ENCODE measurements at places on chromosomes 4 and X.

- no peak for DNase-seq
These were observed 138.4 kb downstream of the CPE start for GRCh38 chr4:165517216-165517615.

- no peak for DNase-seq
These were observed 29.6 kb upstream of the SPON2 start for GRCh38 chr4:1201851-1202525.

DNA sequence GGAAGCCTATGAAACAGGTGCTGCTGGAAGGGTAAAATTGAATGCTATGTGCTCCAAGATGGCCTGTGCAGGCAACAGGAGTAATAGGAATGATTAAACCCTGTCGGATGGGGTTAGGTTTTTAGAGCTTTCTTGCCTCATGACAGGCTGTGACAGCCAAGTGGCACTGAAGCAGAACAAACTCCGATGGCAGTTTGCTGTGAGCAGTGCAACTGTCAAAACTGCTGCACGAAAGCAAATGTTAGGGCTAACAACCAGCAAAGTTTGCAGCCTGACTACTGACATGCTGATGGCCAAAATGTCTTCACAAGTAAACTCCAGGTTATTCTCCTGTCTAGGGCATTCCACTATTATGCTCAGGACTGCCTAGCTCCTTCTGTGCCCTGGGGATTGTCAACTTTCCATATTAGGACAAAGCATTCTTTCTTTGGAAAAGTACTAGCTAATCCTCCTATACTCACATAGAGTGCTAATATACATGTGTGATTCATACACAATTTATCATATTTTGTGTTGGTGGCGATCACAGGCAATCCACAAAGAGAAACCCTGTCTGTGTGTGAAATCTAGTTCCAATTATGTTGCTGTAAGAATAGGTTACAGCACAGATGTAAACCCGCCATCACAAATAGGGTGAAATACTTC lies 486.6 kb upstream of the TENM3 start:
- DNase-seq, result no peak

GRCh38 chr4:99655308-99656081 lies 2.1 kb downstream of the C4orf54 start:
- no peak for DNase-seq

- no peak for DNase-seq
These were observed 13.0 kb downstream of the RGS12 start for GRCh38 chr4:3305610-3306371.

- DNase-seq, result no peak
These were observed 83.5 kb upstream of the PPARGC1A start for GRCh38 chr4:23973308-23973855.

- no peak for DNase-seq
These were observed 280.3 kb downstream of the ARAP2 start for GRCh38 chr4:35963974-35964515.

GRCh38 chr4:169098969-169099690 lies 89.1 kb upstream of the CBR4 start:
- no peak for DNase-seq

DNA sequence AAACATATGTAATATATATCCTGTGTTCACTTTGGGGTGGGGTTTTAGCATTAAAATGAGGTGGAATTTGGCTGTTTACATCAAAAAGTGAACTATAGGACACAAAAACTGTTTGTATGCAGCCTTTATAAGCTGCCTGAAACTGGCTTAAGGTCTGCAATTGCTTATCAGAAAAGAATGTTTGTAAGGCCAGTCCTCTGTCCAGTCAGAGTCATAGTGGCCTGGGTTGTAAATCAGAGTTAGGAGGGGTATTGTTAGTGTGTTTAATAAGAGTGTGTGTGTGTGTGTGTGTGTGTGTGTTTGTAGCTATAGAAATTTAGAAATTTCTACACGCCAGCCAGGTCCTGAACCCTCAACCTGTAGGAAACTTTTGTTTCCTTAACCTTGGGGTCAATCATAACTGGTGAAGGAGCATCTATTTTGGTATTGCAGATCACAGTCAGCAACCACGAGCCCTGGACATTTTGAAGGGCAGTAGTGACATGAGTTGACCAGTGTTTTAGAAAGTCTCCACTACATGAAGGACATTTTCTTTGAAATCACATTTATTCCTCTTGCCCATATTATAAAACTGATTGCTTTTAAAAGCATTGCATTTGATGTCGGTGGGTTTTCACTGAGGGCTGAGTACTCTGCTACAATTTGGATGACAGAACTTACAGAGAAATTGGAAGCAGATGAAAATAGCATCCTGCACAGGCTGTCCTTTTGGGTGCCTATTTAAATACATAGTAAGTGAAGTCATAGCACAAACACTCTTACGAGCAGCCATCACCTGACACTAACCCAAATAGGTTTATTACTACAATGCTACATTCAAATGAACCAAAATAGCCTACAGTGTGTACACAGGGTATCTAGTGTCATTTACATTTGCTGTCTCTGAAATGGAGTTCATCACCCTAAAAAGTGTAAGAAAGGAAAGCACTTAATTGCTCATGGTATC lies 11.2 kb upstream of the TMEM154 start:
- no peak for DNase-seq

DNA sequence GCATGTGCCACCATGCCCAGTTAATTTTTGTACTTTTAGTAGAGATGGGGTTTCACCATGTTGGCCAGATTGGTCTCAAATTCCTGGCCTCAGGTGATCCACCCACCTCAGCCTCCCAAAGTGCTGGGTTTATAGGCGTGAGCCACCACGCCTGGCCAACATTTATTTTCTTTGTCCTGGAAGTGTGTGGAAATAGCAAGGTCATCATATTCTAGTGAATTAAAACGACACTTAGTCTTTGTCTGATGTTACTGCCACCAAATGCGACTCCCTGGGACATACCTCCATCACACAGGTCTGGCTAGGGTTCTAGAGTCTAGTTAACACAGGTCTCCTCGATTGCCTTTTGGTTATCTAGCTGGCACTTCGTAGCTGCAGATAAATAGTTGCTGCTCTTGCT lies 203.1 kb downstream of the AASDH start:
- no peak for DNase-seq

DNA sequence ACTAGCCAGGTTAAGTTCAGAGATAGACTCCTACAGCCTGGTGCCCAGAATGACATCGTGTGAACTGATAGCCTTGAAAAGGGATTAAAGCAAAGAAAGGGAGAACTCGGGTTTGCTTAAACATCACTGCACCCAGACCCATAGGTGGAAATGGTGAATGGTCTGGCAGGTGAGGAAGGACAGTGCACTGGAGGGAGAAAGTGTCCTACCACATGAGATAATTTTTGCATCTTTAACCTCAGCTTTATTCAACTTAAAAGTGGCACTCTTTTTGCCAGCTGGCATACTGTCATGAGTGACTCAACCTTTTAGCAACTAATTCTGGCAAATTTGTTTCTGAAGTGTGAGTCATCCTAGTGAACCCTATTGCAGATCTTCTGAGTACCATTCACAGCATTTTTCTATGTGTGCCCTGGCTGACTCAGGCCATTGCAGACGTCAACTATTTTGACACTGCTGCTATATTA lies 53.0 kb upstream of the DAPP1 start:
- DNase-seq, result no peak

GRCh38 chrX:100895365-100896075 lies 21.4 kb upstream of the NOX1 start:
- peak; percentile 39 for DNase-seq

DNA sequence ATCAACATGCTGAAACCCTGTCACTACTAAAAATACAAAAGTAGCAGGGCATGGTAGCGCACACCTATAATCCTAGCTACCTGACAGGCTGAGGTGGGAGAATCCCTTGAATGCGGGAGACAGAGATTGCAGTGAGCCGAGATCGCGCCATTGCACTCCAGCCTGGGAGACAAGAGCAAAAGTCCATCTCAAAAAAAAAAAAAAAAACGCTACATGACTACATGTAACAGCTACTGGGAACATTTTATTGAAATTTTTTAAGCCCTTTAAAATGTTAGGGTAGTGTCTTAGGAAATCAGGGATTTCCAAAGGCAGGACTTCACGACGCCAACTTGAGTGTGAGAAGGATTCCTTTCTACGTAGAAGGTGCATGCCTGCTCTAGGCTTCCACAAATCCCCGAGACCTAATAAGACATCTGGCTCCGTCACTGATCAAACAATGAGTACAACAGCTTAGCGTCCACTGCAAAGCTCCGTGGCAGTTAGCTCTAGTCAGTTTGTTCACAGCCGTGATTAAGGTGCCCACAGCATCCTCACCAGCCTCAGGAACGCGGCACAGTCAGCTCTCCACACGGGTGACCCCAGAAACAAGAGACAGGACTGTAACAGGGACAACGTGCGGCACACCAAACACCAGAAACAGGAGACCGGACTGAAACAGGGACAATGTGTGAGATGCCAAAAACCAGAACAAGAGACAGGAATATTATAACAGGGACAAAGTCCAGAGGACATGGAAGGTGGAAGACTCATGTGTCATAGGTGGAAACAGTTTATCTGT lies 33.7 kb downstream of the DHRSX start:
- no peak for DNase-seq

- DNase-seq, result no peak
These were observed 93.0 kb downstream of the PHKA2 start for GRCh38 chrX:18890724-18891547.

- DNase-seq, result no peak
These were observed 15.1 kb upstream of the REPS2 start for GRCh38 chrX:16931371-16931770.

DNA sequence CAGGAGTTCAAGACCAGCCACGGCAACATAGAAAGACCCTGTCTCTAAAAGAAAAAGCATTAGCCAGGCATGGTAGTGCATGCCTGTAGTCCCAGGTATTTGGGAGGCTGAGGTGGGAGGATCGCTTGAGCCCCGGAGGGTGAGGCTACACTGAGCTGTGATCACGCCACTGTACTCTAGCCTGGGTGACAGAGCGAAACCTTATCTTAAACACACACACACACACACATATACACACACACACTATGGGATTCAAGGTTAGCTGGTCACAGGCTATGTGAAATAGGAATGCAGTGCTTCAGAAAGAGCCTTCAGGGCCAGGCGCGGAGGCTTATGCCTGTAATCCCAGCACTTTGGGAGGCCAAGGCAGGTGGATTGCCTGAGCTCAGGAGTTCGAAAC lies 23.5 kb downstream of the NLGN3 start:
- no peak for DNase-seq

DNA sequence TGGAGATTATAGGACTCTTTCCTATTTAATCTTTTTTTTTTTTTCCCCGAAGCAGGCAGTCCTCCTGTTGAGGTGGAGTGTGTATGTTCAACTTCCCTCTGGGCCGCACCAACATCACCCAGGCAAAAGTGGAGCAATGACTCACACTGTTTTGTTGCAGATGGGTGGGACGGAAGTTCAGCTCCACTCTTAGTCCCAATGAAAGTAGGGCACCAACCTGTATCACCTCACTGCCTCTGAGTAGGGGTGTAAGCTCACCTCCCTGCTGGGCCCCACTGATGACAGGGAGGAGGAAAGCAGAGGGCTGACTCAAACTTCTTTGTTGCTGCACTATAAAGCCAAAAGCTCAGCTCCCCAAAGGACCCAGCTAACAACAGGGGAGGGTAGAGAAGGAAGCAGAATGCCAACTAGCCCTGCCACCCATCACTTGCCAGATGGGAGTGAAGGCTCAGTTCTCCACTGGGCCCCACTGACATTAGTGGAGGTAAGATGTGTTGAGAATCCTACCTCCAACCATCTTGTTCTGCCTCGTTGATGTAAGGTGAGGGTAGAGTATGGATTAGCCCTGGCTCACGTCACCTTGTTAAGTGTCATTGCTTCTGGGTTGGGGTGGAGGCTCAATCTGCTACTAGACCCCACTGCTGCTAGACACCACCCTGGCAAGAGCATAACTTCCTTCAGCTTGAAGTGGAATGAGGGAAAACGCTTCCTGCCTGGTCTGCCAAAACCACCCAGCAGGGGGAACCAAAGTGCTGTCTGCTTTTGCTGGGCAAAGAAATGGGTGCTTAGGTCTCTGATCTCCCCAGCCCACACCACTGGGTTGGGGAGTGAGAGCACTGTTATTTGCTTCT lies 14.1 kb downstream of the RPS6KA3 start:
- peak; percentile 64 for DNase-seq

DNA sequence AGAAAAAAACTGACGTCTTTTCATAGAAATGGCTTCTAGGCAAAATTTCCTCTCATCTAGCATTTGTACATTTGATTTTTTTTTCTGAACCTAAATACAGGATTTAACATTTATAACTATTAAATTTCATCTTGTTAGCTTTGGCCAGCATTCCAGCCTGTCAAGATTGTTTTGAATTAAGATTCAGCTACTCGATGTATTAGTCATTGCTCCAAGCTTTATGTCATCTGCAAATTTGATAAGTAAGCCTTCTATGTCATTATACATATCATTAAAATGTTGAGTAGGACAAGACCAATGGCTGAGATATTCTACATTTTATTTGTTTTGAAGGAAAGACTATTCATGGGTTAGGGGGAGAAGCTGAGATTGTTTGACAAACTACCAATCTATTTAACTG lies 46.7 kb downstream of the DDX53 start:
- no peak for DNase-seq

- DNase-seq, result no peak
These were observed 58.6 kb downstream of the FUNDC1 start for GRCh38 chrX:44483965-44484606.

DNA sequence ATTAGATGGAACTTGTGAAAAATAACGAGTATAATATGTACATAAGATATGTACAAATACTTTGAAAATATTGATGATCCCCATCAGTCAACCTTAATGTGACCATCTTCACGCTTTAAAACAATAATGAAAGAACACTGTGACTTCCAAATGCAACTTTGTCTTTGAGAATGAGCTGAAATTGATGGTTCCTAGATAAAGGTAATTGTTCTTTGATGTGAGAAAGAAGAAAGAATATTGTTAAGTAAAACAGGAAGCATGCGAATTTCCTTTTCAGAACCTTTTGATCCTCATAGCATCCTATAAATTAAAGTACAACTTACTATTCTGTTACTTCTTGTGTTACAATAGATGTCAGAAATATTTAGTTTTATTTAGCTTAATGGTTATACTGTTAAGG lies 22.2 kb downstream of the IL2 start:
- no peak for DNase-seq

DNA sequence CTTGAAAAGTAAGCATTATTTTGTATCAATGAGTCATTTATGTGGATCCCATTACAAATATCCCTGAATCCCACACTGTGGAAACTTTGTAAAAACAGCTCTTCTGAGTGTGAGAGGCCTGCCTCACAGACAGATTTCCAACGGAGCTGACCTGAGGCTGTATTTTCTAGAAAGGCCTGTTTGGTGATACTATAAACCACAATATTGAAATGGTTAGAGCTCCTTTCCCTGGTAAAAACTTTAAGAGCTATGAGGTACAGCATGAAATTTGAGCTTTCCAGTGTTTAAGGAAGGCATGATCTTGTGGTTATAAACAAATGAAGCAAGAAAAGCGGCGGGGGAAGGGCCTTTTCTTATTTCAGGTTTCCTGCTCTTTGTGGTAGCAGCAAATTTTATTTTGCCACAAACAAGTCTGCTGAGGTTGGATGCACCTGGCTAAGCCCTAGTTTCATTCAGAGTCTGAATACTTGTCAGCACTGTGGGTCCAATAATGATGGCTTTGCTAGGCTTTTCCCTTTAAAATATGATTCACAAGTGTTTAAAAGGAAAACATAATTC lies 86.8 kb upstream of the ETNPPL start:
- DNase-seq, result peak; percentile 59

- DNase-seq, result no peak
These were observed 159.4 kb upstream of the TENM3 start for GRCh38 chr4:182083671-182084410.
